ENCODE measurements at places on chromosomes 1 and 21.

DNA sequence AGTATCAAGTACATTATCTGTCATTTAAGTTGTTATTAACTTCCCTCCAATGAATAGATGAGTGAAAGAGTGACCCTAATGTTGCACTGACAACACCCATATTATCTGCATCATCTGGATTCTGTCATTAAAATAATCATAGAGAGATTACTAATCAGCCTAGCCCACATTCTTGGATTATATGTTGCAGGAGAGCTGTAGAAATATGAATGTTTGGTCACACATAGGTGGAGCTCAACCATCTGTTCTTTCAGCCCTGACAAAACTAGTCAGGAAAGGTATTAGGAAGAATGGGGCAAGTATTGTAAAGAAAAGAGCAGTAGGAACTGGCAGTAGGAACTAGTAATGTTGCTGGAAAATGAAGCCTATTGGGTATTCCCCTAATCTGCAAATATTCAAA lies 15.4 kb downstream of the FLG2 start:
- DNase-seq = no peak

DNA sequence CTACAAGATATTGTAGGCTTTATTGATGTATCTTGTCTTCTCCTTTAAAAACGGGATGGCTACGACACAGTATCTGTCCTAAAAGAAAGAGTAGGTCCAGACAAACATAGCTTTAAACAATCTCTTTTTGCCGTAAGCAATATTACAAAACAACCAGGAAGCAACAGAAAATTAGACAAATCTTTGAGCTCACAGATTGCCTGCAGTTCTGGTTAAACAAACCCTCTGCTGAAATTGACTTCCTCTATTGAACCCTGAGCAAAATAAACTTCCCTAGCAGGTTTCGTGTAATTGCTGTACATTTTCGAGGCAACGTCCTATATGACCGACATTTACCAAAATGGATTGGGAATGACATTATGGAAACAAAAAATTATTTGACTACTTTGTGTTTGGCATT lies 50.6 kb downstream of the CHML start:
- no peak for DNase-seq

DNA sequence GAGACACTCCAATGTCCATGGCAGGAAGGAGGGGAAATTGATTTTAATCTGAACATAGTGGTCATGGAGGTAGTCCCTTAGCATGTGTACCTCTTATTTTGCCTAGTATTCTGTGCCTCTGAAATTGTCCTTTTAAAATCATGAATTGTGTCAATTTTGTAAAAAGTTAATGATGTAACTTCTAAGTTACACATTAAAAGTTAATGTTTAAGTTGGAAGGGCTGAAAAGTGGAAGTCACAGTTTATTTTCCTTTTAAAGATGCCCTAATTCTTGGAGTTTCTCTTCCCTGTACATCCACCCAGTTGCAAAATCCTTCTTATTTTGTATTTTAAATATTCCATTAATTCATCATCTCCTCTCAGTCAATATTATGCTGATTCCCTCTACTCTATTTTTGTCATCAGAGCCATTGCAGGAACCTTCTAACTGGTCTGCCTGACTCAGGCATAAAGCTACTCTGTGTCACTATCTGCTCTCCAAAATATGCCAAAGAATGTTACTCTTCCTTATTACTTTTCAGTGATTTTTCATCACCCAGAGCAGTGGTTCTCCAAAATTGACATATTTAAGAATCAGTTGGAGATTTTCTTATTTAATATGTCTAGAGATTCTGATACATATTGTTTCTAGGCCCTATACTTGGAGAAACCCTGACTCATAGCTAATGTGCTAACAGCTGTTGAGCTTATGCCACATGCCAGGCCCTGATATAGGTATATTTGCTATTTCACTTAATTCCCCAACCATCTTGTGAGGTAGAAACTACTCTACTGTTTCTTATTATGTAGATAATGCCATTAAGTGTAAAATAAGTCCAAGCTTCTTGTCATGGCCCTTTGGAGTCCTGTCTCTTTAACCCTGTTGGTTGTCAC lies 5.1 kb downstream of the HOOK1 start:
- no peak for DNase-seq

DNA sequence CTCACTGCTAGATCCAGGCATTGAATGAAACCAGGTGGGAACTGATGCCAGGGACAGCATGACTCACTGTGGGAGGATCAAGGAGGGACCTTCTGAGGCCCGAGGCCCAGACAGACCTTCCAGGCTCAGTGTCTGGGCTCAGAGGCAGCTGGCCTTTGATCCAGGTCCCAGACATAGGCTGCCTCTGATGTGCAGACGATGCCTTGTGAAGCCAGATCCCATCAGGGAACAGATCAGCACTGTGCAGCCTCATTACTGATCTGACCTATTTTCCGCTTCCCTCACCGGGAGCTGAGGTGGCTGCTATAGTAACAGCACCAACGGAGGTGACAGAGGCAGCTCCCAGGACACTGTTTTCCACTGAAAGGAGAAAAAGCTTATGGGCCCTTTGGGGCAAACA lies 399.5 kb downstream of the MATN1 start:
- no peak for DNase-seq

DNA sequence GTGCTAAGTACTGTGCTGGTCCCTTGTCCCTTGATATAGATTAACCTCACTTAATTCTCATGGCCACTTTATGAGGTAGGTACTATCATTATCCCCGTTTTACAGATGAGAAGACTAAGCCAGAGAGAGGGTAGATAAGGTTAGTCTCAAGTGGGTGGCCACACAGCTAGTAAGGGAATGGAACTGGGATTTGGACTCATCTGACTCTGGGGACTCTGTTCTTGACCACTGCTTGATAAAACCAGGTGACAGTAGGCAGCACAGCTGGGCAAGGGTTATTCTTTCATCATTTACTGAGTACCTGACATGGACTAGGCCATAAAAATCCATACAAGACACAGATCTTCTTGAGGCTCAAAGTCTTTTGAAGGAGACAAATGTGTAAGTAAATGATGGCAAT lies 37.2 kb upstream of the PPP2R5A start:
- DNase-seq = no peak

GRCh38 chr1:235402457-235403200 lies 35.4 kb downstream of the TBCE start:
- no peak for DNase-seq

GRCh38 chr1:15876357-15877055 lies 29.0 kb downstream of the SPEN start:
- peak; percentile 57 for DNase-seq

DNA sequence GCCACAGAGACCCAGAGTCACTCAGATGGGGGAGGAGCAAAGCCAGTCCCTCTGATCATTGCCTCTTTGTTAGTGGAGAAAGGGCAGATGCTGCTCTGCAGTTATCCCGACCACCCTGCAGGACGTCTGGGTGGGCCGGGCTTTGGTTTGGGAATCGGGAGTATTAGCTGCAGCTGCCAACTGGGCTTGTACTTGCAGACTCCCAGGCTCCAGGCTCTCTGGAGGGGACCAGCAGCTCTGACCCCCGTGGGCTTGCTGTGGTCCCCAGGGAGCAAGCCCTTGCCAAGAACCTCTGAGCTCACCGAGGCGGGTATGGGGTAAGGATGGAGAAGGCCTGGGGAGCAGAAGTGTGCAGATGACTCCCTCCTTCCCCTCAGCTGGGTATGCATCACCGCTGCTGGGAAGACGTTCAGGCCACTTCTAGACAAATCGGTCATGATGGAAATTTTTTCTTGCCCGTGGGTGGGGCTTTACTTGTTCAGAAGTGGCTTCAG lies 21.6 kb downstream of the MAPKAPK2 start:
- DNase-seq = no peak

DNA sequence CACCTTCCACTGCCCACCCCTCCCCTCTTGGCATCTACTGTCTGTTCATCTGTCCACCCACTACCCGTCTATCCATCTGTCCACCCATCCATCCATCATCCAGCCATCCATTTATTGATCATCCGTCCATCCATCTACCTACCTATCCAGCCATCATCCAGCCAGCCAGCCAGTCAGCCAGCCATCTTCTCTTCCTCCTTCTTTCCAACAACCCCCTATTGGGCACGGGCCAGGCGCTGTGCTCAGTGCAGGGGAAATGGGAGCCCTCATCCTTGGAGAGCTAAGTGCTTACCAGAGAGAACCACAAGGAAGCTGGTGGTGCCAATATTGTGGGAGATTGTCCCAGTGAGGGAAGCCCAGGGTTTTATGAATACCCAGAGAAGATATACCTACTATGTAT lies 51.7 kb upstream of the TMEM51 start:
- no peak for DNase-seq

GRCh38 chr1:237671262-237671661 lies 219.5 kb downstream of the ZP4 start:
- DNase-seq = no peak
